ENCODE measurements at places on chromosomes 16 and 17.

GRCh38 chr17:31226950-31227349, 70.1 kb downstream of the OMG start:
- no peak for DNase-seq

DNA sequence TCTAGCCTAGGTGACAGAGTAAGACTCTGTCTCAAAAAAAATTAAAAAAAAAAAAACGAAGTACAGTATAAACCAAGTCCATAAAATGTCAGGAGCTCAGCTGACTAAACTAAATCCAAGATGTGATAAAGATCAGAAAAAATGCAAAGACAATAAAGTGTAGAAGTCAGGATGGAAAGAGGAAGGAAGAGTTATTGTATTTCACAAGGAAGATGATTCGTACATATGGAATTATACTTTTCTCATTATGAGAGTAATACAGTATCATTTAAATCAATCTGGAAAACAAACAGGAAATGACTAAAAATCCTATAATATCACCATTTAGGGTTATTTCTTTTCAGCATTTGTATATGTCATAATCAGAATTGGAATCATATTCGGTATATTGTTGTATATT, 11.4 kb upstream of the APOH start:
- no peak for DNase-seq

DNA sequence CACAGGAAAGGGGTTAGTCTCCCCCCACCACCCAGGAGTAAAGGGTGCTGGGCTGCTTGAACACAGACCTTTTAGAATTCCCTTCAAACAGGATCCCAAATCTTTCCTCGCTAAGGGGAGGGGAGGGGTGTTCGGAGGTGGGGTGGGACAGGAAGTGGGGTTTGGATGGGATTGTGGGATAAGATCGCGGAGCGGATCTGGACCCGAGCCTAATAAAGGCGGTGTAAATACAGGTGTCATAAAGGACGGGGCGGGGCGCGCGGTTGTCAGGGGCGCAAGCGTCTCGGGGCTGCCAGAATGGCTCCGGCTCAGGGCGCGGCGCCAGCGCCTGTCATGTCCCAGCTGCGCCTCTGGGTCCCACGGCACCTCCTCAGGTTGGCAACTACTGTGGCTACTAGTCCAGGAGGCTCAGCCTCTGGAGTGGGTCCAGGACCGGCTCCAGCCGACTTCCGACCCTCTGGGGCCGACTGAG, 59.8 kb upstream of the FBXO47 start:
- DNase-seq, result peak; percentile 19

DNA sequence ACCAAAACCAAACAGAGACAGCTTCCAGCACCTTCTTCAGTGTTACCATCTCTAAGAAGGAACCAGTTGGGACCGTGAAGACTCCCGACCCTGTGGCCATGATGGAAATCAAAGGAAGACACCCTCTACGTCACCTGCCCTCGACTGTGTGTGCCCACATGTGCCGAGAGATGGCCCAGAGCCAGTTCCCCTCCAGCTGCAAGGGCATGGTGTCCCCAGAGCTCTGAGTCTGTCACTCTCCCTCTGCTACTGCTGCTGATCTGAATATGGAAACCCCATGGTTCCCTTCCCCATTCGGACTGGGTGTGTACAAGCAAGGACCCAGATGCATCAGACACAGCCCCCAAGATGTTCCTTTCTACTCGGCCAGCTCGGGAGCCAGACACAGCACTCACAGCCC, 76.4 kb downstream of the SOCS1 start:
- no peak for DNase-seq

- peak; percentile 47 for DNase-seq
These were observed 6.6 kb upstream of the CNGB1 start for GRCh38 chr16:57977418-57978069.

GRCh38 chr17:5286846-5287245, 4.8 kb downstream of the RABEP1 start:
- DNase-seq, result peak; percentile 96

GRCh38 chr17:63150490-63150889, 184.5 kb downstream of the TANC2 start:
- no peak for DNase-seq

GRCh38 chr17:64403881-64404460, 13.3 kb upstream of the PECAM1 start:
- no peak for DNase-seq

- no peak for DNase-seq
These were observed 28.4 kb downstream of the BAIAP2 start for GRCh38 chr17:81063106-81064093.

DNA sequence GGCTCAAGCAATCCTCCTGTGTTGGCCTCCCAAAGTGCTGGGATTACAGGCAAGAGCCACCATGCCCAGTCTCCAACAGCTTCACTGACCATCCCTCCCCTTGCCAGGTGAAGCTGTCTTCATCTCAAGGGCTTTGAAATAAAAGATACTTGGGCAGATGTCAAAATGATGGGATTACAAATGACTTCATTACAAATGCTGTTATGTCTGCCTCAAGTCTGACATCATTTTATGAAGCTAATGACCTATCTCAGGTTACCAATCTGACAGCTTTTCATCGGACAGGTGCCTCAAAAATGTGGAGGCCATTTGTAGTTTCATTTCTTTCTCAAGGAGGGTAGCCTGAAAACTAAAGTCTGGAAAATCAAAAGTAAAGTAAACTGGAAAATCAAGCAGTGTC, 323.7 kb upstream of the TBX2 start:
- DNase-seq, result no peak

DNA sequence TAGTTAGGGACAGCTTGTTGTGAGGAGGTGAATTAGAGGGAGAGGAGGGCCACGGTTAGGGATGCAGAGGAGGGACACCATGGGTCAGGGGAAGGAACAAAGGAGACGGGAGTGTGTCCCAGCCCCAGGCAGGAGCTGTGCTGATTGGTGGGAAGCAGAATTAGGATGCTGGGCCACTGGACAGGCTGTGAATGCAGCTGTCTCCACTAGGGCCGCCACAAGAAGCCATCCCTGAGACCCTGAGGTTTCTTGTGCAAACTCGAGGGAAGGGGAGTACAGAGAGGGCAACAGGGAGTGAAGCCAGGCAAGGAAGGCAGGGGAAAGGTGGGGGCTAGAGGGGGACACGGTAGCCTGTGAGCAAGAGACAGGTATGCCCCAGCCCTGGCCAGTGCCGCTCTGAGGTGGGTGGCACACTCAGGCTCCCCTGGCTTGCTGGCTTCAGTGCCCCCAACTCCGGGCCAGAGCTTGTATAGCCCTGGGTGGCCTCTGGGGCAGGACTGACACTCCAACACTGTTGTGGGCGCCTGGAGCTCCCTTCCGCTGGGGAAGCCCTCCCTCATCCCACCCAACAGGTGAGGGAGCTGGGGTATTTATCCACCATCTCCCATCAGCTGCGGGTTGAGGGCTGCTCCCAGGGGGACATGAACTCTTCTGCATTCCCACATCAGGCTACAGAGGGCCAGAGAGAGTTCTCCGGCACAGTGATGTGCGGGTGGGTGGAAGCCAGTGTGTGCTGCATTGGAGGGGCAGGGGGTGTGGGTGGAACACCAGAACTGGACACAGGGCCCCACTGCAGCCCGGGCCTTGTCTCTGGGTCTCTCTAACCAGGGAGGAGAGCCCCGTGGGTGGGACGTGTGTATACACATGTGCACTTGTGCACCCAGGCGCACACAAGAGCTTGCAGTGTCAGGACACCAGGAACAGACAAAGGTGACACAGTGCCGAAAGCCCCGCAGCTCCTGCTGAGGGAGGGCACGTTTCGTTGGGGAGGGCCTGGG, 8.3 kb upstream of the SPPL2C start:
- peak; percentile 12 for DNase-seq

- DNase-seq, result no peak
These were observed 412.6 kb downstream of the RBFOX1 start for GRCh38 chr16:7745276-7745675.

DNA sequence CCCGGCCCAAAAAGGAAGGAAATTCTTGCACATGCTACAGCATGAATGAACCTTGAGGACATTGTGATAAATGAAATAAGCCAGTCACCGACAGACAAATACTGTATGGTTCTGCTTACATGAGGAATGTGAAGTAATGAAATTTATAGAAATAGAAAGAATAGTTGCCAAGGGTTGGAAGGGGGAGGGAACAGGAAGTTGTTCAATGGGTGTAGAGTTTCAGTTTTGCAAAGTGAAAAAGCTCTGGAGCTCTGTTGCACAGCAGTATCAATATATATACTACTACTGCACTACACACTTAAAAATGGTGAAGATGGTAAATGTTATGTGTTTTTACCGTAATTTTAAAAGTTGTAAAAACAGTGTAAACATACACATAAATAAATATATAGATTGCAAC, 43.7 kb downstream of the PKD1L3 start:
- DNase-seq, result no peak

- DNase-seq, result no peak
These were observed 32.6 kb downstream of the RAI1 start for GRCh38 chr17:17713839-17714238.

DNA sequence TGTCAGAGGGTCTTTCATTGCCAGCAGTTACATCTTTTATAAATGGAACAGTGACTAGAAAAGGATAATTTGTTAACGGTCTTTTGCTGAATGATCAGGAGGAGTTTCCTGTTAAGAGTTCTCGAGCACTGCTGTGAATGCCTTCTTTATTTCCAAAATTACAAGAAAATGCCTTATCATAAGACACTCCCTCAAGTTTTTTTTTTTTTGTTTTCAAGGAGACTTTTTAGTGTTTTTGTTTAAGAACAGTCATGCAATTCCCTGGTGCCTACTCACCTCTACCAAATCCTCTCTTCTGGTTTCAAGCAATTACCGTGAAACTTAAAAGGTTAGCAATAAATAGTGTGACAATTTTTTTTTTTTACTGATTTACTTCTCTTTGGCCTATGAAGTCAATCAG, 19.0 kb upstream of the VWA3A start:
- DNase-seq, result no peak

- DNase-seq, result no peak
These were observed 6.3 kb downstream of the GAN start for GRCh38 chr16:81321039-81321438.

DNA sequence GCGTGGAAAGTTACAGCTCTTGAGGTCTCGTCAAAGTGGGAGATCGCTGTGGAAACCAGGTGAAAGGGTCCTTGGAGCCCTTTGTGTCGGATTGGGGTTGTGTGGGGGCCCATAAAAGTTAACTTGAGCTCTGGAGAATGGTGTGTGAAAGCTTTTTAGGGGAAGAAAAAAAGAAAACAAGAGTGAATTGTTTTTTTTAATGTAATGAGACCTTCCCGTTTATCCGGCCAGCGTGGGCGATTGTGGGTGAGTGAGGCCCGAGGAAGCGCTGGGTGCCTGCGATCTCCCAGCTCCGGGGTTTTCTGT, 150.6 kb downstream of the MSI2 start:
- no peak for DNase-seq

- DNase-seq, result no peak
These were observed 24.2 kb upstream of the MPRIP start for GRCh38 chr17:17018021-17018441.

DNA sequence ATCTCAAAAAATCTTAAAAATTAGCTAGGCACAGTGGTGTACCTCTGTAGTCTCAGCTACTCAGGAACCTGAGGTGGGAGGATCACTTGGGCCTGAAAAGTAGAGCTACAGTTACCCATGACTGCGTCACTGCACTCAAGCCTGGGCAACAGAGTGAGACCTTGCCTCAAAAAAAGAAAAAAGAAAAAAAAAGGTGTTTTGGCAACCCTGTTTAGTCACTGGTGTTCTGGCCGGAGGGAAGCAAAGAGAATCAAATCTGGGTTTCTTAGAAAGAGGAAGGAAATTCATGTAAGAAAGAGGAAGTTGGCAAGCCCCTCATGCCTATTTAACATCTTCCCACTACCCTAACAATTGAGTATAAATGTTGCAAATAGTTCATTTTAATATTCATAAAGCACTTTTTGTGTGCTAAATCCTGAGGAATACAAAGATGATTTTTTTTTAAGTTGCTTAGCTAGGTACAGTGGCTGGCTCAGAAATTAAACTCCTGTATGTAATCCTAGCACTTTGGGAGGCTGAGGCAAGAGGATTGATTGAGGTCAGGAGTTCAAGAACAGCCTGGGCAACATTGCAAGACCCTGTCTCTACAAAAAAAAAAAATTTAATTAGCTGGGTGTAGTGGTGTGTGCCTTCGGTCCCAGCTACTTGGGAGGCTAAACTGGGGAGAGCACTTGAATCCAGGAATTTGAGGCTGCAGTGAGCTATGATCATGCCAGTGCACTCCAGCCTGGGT, 6.5 kb upstream of the USP32 start:
- no peak for DNase-seq

DNA sequence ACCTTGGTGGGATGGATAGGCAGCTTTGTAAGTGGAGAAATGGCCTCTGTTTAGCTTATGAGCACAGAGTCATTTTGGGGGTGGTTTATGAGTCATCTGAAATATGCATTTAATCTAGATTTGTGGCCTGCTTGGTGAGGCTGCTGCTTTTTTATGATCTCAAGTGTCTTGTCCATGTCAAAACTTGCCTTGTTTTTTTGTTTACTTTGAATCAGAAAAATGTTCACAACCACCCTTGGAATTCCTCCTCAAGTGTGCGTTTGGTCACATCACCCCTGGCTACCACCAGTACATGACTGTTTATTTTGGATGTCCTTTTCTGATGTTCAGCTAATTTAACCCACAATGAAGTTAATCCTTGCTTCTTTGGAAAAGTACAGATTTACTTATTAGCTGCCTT, 64.6 kb downstream of the FTO start:
- no peak for DNase-seq

- DNase-seq, result peak; percentile 65
These were observed 26.4 kb upstream of the MRPS23 start for GRCh38 chr17:57876023-57876865.

- DNase-seq, result no peak
These were observed 73.1 kb upstream of the MAF start for GRCh38 chr16:79673635-79674034.

DNA sequence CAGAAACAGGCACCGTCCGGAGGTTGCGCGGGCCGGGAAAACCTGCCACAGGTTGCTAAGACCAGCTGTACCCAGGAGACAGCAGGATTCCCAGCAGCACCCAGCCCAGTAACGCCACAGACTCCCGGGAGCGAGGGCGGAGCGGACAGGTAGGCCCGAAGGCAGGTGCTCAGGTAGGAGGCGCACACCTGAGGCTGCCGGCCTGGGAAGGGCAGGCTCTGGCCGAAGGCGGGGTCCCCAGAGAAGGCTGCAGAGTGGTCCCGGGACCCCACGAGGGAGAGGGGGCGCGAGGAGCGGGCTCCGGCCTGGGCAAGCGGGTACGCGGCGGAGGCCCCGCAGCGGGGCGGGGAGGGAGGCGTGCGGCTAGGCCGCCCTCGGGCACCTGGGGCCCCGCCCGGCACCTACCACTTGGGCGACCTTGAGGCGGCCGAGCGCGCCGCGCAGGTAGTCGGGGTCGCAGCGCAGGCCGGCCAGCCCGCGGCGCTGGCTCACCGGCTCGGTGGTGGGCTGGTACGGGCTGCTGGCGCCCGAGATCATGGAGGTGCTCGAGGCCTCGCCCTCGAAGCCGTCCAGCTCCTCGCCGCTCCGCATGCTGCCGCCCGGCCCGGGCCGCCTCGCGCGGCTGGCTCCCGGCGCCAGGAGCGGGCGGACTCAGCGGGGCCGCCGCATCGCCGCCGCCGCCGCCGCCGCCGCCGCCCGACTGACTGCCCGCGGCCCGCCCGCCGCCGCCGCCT, 441 bp downstream of the CMTM4 start:
- DNase-seq, result peak; percentile 55

GRCh38 chr17:41914358-41914766, 4.4 kb downstream of the ACLY start:
- no peak for DNase-seq

GRCh38 chr17:80092959-80093358, 8.4 kb upstream of the GAA start:
- no peak for DNase-seq

All from ELF-1 (cell line).